Stimulated activated CD8-positive, alpha-beta memory T cell treated with anti-CD3 and anti-CD28 coated beads, Interleukin-4, amount 100 ng/mL, for 4 hours (primary cell): ENCODE measurements at places on chromosomes 16 and 17.

GRCh38 chr17:22202702-22203101 is 510.4 kb downstream of the KCNJ18 start:
- DNase-seq: no peak

DNA sequence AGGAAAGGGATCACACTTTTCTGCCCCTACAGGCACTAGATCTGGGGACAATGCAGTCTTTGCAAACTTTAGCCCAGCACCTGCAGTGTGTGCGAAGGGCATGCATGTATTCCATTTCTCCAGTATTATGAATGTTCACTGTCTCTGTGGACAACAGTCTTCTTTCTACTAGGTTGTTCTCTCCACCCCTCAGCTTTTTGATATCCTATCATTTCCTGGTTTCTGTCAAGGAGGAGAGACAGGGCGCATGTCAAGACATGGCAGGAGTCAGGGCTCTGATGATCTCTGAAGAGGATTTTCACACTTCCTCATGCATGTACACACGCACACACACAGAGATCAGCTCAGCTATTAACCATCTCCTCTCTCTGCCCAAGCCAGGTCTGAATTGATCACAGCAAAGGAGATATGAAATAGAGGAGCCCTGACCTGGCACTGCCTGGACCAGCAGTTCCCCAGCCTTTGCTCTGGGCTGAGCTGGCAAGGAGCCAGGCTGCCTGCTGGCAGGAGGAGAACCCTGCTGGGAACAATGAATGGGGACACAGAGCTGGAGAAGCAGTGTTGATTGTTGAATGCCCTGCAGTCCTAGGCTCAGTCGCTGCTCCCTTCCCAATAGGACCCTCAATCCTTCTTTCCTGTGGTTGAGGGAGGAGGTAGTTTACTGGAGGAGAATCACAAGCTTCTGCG is 2.6 kb downstream of the GPR179 start:
- no peak for DNase-seq

DNA sequence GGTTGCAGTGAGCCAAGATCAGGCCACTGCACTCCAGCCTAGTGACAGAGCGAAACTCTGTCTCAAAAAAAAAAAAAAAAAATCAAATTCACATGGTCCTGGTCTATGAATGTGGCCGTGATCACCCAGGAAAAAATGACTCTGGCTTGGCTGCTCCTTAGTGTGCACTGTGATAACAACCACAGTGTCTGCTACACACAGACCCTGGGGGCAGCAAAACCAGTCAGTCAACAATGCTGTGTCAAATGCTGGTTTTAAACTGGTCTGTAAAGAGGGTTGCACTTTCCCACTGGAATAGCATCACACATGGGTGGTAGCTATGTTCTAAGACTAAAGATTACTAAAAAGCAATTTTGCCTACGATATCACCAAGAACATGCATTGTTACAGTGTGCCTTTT is 71.0 kb downstream of the ARHGAP17 start:
- no peak for DNase-seq

- no peak for DNase-seq
Measured at GRCh38 chr17:77613218-77613617, 345.3 kb upstream of the TNRC6C start.

- DNase-seq: no peak
Measured at GRCh38 chr16:23584186-23585076, 11.7 kb downstream of the NDUFAB1 start.

DNA sequence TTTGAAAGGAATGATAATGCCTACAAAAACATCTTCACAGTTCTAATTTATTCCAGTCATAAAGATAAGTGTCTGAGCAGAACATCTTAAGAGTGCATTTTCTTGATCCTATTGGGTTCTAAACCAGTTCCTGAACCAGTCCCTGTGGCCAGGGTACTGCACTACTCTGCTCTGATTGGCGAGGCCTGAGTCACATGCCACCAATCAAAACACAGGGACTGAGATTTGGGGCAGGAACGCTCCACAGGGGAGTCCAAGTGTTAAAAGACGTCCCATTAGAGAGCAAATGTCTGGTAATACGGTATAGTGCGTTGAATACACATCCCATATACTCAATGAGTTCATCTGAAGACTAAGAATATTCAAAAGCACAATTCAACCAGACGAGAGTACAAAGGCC is 3.0 kb upstream of the NUP93 start:
- DNase-seq: no peak

DNA sequence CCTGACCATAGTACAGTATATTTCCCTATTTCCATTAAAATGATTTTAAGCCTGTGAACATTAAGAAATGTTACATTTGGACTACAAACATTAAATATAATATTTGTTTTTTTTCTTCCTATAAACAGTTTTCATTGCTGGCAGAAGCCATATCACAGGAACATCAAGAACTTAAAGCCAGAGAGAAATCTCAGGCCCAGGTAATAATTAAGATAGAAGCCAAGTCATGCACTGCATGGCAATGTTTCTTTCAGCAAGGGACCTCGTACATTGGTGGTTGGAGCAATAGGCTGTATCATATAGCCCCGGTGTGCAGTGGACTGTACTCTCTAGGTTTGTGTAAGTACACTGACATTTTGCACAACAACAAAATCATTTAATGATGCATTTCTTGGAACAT is 30.1 kb downstream of the CEP95 start:
- DNase-seq: no peak

- DNase-seq: no peak
Measured at GRCh38 chr16:47848421-47849109, 307.2 kb downstream of the ABCC12 start.

GRCh38 chr16:16062023-16062937 is 112.9 kb downstream of the ABCC1 start:
- no peak for DNase-seq

DNA sequence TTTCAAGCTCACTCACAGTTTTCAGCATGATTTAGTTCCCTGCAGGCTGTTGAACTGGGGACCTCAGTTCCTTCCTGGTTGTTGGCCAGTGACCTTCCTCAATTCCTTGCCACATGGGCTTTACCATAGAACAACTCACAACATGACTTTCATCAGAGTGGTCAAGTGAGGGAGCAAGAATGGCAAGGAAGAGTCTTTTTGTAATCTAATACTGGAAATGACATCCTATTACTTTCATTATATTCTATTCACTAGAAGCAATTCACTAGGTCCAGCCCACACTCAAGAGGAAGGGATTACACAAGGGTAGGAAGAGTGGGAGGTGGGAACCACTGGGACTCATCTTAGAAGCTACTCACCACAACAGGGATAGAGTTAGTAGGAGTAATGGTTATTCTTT is 57.6 kb downstream of the SYT17 start:
- DNase-seq: no peak

GRCh38 chr17:72691017-72691416 is 401.5 kb downstream of the SLC39A11 start:
- no peak for DNase-seq

DNA sequence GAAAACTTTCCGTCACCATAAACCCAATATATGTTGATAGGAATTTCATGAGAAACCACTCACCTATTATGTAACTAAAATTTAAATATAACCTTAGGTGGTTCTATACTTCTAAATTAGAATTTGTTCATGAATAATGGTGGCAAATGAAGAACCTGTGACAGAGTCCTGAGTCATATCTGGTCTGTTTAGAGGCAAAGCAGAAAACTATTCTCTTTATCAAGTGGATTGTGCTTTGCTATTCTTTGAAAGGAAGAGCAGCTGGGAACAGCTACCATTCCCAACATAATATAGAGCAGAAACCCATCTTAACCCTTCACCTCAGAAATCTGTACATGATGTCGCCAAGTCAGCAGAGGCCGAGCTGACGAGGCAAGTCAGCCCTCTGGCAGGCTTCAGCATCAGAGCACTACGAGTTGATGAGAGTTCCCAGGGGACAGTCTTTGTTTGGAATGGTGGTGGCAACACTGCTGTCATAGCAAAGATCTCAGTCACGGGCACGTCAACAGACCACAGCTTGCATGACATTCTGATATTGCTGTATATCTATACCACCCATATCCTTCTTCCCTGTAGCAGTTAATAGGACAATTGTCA is 631.9 kb upstream of the CA10 start:
- DNase-seq: no peak

DNA sequence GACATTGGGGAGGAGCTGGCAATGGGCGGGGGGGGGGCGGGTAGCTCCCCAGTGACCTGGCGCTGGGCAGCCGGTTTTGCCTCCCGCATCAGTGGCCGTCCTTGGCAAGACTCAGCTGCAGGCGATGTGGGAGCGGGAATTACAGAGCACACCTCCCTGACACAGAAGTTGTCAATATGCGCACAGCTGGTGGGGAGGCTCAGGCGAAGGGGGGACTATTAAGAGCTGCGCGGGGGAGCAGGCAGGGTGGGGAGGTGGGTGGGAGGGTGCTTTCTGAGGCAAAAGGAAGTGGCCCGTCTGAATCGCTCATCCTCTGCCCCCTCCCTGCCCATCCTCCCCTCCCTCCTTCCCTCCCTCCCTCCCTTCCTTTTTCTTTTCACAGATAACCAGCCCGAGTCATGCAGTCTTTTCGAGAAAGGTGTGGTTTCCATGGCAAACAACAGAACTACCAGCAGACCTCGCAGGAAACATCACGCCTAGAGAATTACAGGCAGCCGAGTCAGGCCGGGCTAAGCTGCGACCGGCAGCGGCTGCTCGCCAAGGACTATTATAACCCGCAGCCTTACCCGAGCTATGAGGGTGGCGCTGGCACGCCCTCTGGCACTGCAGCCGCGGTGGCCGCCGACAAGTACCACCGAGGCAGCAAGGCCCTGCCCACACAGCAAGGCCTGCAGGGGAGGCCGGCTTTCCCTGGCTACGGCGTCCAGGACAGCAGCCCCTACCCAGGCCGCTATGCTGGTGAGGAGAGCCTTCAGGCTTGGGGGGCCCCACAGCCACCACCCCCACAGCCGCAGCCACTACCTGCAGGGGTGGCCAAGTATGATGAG is 44.0 kb downstream of the SREBF1 start:
- DNase-seq: peak; percentile 30

DNA sequence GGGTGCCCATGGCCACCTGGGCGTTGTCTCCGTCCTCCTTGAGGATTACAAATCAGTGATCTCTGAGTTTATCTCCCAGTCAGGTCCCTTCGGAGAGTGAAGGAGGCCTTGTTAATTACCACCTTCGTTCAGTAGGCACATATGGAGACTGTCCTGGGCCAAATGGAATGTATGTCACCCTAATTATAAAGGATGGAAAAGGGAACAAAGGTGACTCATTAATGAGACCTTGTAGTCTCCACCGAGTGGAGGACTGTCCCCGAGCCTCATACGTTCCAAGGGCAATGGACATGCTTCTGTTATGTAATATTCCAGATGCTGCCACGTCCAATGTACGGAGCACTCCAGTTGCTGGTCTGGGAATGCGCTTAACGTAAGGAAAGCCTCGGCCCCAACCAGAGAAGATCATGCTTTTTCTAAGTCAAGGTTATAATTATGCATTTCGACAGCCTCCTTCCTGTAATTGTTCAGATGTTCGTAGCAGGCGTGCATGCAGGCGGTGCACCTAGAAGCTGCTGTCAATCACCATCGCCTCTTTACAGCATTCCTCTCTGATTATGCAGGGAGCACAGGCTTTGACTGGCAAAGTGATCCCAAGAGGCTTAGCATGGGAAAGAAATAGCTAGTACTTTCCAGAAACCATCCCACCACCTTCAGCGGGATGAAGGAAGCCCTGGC is 22.4 kb upstream of the SEC14L1 start:
- DNase-seq: no peak

GRCh38 chr17:36591434-36592315 is at the start of gene DHRS11:
Gene DHRS11, plus strand, starts transcription at chr17:36591879. Its CDS starts 131 bp downstream, at chr17:36592010.
- peak; percentile 40 for DNase-seq

GRCh38 chr16:55021595-55022475 is 91.2 kb downstream of the IRX5 start:
- no peak for DNase-seq

DNA sequence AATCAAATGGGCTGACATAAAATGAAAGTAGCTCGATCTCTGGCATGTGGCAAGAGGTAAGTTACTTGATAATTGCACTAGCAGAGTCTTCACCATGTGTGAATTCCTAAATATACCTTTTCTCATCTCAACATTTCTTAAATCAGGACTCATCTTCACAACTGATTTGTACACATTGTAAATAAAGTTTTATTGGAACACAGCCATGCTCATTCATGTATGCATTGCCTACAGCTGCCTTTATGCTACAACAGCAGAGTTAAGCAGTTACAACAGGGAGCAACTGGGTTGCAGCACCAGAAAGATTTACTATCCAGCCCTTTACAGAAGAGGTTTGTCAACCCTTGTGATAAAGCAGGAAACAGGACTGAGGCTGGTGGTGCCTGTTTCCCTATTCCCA is 48.1 kb downstream of the ARHGAP17 start:
- DNase-seq: no peak

GRCh38 chr17:38660097-38661025 is 14.4 kb downstream of the EPOP start:
- DNase-seq: no peak

DNA sequence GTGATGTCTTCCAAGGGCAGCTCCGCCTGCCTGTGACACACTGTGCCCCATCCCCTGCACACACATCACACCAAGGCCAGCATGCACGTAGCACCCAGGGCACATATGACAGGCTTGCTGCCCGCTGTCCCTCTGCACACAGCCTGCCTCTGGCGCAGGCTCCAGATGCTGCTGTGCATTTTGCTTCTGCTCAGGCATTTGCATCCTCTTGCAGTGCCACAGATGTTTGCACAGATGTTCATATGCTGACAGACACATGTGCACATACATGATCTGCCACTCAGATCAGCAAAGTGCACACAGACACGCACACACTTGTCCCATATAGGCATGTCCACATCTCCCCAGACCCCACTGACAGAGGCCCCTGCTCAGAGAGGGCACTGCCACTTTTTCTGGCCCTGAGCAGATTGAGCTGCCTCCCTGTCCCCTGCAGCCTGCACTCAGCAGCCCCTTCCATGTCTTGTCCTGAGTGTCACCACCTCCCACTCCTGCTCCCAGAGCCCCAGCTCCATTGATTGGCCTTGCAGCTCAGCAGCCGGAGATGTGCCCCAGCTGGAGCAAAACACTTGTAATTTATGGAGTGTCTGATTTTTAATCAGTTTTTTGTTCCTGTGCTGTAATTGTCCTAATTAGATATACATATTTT is 115.1 kb upstream of the RPL38 start:
- no peak for DNase-seq
